Muscle of back (tissue), 13 donors: ENCODE measurements at places on chromosomes 4 and X. TPM values are rescaled to one million over a fixed set of nuclear protein-coding genes. Genes with fewer than 3 reads are reported as not detected.

Gene RRAGB
- polyA plus RNA-seq = 22.4 TPM

DNA sequence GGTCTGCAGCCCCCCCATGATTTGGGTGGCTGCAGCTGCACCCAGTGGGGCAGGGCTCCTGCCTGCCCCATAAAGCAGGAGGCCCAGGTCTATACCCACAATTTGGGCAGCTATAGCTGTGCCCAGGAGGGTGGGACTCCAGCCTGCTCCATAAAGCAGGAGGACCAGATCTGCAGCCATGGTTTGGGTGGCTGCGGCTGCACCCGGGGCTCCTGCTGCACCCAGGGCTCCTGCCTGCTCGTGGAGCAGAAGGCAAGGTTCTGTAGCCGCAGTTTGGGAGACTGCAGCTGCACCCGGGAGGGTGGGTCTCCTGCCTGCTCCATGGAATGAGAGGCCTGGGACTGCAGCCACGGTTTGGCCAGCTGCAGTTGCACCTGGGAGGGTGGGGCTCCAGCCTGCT lies 81.1 kb downstream of the ATRX start:
- no peak for DNase-seq

Gene FGF5
- polyA plus RNA-seq = 1.1 TPM

DNA sequence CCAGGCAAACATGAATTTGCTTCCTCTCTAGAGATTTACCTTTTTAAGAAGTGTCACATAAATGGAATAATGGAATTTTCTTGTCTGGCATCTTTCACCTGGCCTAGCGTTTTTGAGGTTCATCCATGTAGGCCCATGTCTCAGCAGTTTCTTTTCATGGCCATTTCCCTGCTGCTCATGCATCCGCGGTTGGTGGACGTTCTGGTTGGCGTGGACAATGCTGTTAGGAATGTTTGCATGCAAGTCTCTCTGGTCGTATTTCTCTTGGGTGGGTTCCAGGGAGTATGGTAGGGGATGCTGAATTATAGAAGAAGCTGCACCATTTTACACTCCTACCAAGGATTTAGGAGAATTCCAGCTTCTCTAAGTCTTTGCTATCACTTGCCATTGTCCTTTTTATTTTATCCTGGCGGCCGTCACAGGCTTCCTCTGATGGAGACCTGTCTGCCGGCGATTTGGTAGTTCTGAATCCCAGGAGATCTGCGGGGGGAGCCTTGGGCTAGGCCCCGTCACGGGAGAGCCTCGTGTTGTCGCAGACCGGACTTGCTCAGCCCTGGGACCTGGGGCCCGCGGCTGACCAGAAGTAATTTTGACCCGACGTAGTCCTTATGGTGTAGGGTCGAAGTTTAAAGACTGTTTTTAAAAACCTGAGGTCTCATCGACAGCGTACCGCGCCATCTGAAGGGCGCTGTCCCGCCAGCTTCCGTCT lies 56.9 kb upstream of the TADA2B start:
- peak; percentile 30 for DNase-seq

DNA sequence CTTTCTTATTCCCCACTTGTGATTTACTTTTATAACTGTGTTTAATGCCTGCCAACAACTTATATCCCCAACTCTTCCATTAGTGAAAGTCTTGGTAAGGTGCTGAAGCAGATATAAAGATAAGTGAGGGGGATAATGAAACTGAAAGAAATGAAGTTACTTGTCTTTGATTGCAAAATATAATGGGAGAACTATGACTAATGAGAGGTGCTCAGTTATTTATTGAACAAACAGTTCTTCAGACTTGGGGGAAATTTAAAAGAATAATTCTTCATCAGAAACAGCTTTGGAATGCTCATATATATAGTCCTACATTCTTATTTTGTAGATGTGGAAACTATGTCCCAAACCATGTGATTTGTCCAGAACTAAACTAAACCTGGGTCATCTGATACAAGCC lies 213.5 kb downstream of the TEX13A start:
- no peak for DNase-seq

DNA sequence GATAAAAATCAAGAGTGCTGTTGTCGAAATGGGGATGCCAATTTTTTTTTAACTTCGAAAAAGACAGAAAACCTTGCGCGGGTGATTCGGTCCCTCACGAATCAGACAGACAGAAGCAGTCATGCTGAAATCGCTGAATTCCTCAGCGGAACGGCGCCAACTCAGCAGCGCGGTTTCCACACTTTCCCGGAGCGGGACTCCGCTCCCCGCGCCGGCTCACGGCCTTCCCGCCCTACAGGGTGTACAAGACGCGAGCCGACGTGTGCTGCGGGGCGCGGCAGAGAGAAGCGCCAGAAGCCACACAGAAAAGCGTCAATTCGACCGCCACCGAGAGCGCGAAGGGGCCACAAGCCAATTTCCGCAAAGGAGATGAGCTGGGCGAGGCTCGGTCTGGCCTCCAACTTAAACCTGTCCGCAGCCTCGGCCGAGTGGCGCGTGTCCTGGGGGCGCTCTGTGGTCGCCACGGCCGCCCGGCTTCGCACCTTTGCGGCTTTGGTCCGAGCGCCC lies 1.3 kb downstream of the NEXMIF start:
- peak; percentile 30 for DNase-seq

DNA sequence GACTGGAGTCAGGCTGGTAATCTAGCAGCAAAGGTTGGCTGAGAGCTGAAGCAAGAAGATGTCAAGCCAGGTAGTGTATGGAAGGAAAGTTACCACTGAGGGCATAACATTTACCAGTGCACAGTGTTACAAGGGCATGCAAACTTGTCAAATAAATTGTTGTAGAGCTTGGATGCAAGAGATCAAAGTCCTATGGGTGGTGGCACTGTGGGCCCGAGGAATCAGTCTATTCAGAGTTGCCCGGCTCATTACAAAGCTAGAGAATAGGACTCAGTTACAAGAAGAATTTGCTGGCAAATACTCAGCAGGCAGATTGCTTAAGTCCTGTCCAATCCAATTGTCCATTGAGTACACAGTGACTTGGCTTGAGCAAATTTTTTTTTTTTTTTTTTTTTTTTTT lies 2043.8 kb downstream of the ARAP2 start:
- no peak for DNase-seq

- DNase-seq = no peak
These were observed 316.7 kb upstream of the DIPK2B start for GRCh38 chrX:45517090-45517973.

Gene BTK
- 2.0 TPM for polyA plus RNA-seq

Gene NAA15
- 31.6 TPM for polyA plus RNA-seq

Gene ARMCX2
- 135 TPM for polyA plus RNA-seq

DNA sequence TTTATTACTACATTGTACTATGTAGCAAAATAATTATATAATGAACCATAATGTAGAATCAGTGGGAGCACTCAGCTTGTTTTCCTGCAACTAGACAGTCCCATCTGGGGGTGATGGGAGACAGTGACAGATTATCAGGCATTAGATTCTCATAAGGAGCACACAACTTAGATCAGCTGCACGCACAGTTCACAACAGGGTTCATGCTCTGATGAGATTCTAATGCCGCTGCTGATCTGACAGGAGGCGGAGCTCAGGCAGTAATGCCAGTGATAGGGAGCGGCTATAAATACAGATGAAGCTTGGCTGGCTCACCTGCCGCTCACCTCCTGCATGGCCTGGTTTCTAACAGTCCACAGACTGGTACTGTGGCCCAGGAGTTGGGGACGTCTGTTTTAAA lies 199.2 kb downstream of the MAB21L2 start:
- DNase-seq = no peak

DNA sequence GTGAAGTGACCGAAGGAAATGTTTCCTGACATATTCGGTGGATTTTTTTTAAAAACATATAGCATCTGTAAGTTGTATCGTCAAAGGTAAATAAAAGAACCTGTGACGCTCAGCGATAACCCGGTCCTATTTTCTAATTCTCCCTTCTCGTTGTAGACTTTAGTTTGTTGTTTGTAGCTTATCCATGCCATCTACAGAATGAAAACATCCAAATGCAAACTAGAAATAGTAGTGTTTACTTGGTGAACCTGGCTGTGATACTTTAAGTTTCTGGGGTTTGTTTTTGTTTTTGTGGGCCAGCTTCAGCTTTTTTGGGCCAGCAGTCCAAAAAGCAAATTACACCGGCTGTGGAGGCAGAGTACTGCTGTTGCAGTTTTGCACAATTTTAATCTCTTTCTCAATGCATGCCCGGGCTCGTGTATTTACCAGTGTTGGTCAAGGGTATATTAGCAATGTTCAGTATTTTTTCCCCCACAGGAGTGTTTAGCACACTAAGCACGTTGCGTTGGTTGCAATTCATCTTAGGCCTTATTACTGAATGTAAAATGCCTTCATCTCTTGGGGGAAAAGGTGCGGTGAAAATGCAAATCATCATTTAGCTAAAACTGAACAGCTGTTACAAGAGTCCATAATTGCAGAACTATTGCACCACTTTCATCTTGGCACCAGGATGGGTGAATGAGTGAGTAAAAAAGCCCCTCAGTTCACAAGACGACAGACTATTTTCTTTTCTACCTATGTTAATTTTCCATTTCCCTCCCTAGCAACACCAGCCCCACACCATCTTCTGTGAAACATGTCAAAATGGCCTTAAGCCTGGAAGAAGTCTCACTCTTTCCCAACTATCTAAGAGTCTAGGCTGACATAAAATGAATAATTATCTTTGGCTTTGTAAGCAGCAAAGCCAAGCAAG lies 1.7 kb upstream of the CNOT6L start:
- peak; percentile 17 for DNase-seq

Gene USP17L20
- polyA plus RNA-seq = not detected

Gene ASB12
- polyA plus RNA-seq = 23.9 TPM

Gene RADX
- 2.1 TPM for polyA plus RNA-seq

- DNase-seq = no peak
These were observed 9.4 kb upstream of the HERC5 start for GRCh38 chr4:88447371-88448095.

Gene RASGEF1B
- 4.2 TPM for polyA plus RNA-seq

Gene PCDH19
- 7.7 TPM for polyA plus RNA-seq

Gene FAM149A
- 7.6 TPM for polyA plus RNA-seq

DNA sequence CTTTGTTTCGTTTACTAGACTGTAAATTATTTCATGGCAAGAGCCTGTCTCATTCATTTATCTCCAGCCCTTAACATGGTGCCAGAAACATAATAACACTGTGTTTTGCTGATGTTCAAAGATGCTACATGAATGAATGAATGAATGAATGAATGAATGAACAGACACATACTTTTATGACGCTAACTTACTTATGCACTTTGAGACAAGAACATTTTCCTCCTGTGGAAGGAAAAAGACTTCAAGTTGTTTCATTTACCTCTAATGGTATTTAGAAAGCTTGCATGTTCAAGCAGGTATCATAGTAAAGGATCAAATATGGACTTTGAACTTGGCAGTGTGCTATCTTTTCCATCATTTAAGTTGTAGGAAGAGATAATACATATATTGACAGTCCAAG lies 131.6 kb downstream of the GLRA2 start:
- no peak for DNase-seq

GRCh38 chrX:1493877-1494510 lies 41.3 kb upstream of the ASMTL start:
- DNase-seq = no peak

Gene NSUN7
- 1.3 TPM for polyA plus RNA-seq

DNA sequence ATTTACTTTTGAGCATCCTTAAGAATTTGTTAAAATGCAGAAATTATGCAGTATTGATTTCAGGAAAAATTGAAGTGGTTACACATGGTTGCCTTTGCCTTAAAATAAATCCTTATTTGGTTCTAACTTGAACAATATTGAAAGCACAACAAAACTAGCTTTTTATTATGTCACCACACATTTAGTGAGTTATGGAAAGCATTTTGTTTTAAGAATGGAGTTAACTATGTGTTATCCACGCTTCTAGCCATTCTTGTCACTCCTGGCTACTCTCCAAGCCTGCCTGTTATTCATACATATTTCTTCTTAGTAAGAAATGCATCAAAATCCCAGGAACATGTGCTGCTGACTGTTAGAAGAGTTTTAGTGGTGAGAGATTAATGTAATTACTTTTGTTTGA lies 73.9 kb downstream of the FAT4 start:
- DNase-seq = peak; percentile 38

DNA sequence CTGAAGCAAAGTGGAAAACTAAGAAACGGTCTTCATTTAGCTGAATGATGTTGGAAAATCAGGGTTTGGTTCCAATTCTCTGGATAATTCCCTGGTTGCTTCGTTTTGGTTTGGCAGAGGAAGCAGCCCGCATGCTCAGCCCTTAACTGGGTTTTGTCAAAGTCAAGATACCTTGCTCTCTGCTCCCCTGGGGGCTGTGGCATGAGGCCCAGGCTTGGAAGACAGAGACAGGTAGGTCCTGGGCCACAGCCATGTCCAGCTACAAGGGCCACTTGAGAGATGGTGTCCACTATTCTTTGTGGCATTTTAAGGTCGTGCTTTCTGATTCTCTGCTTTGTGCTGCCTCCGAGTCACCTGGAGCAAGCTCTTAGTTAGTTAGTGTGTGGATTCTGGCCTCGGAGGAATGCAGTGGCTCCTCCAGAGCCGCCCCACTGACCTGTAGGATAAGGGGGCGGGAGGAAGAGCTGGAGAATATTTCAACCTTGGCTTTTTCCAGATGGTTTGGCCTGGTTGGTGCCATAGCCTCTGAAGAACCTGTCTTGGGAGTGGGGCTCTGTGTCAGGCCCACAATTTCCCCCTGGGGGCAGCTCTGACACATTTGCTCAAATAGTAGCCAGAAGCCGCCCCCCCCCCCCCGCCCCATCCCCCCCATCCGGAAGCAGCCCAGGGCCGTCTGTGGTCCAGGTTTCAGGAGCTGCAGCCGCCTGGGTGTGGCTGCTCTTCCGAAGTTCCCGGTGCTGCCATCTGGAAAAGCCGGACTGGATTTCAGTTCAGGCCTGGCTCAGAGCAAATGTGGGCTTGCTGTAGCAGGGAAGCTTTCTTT lies 147.1 kb downstream of the NHS start:
- DNase-seq = no peak

- DNase-seq = peak; percentile 10
These were observed 260.9 kb upstream of the RPS6KA3 start for GRCh38 chrX:20527558-20528011.

Gene RAB39B
- 0.33 TPM for polyA plus RNA-seq

DNA sequence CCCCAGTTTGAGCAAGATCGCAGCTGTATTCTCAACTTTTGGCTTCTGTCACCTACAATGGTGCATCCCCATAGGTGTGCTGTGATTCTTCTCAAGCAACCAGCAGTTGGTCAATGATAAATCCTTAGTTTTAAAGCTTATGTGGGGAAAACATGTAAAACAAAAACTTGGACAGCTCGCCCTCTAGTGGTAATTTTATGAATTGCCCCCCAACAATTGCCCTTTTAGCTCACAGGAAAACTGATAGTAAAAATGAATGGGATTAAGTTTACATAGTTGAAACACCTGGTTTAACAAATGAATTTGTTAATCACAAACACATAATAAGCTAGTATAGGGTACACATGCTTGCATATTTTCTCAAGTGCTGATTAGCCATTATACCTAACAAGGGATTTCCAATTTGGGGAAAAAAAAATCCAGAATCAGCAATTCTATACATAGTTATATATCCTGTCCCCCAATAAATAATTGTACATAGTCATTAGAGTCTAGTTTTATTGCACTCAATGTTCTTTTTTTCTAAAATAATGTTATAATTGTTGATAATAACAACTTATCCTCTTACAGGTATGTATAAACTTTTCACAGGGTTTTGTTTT lies 30.1 kb downstream of the TEX13A start:
- DNase-seq = peak; percentile 45

- DNase-seq = no peak
These were observed 1102.8 kb upstream of the INTU start for GRCh38 chr4:126529997-126530396.

- DNase-seq = peak; percentile 81
These were observed 125.1 kb downstream of the RAPGEF2 start for GRCh38 chr4:159227984-159228383.

- DNase-seq = no peak
These were observed 6.8 kb upstream of the CDKL2 start for GRCh38 chr4:75637176-75637575.
